Central memory CD8-positive, alpha-beta T cell (primary cell): ENCODE measurements at places on chromosomes 1 and 21.
A peak's percentile ranks its signal among the peaks of the same experiment; 100 is the strongest.

- H3K4me1 ChIP-seq: no peaks in the 10 kb centered on the region
- no peak overlapping the region for H3K4me3 ChIP-seq
- H3K27ac ChIP-seq: no peak overlapping the region
Observed at GRCh38 chr1:201561601-201562000, 22.7 kb downstream of the NAV1 start.

- H3K4me1 ChIP-seq: peaks cover 7% of the 10 kb centered on the region
- no peak for DNase-seq
- no peak overlapping the region for H3K4me3 ChIP-seq
- H3K27ac ChIP-seq: no peak overlapping the region
Observed at GRCh38 chr1:19272064-19272463, 16.5 kb downstream of the AKR7A3 start.

DNA sequence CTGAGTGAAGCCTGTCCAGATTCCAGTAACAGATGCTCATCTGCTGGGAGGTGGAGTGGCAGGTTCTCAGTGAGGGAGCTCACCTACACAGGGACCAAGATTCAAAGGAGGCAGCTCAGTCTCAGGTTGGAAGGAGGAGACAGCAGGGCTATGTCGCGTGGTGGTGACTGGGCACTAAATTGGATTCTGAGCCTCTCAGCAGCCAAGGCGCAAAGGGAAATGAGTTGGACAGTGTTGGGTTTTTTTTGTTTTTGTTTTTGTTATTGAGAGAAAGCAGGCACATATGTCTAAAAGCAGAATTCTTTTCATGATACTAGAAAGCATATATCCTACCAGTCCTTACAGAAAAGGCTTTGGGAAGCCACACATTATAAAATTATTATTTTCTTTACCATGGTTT, 26.2 kb downstream of the UMODL1 start:
- no peak for DNase-seq
- no peak overlapping the region for H3K4me3 ChIP-seq

GRCh38 chr1:31926252-31926651, 11.9 kb downstream of the PTP4A2 start:
- H3K36me3 ChIP-seq: peaks cover 15% of the 10 kb centered on the region
- DNase-seq: no peak
- H3K4me3 ChIP-seq: peak overlapping the region; percentile 67
- peaks cover 73% of the 10 kb centered on the region for H3K4me1 ChIP-seq

DNA sequence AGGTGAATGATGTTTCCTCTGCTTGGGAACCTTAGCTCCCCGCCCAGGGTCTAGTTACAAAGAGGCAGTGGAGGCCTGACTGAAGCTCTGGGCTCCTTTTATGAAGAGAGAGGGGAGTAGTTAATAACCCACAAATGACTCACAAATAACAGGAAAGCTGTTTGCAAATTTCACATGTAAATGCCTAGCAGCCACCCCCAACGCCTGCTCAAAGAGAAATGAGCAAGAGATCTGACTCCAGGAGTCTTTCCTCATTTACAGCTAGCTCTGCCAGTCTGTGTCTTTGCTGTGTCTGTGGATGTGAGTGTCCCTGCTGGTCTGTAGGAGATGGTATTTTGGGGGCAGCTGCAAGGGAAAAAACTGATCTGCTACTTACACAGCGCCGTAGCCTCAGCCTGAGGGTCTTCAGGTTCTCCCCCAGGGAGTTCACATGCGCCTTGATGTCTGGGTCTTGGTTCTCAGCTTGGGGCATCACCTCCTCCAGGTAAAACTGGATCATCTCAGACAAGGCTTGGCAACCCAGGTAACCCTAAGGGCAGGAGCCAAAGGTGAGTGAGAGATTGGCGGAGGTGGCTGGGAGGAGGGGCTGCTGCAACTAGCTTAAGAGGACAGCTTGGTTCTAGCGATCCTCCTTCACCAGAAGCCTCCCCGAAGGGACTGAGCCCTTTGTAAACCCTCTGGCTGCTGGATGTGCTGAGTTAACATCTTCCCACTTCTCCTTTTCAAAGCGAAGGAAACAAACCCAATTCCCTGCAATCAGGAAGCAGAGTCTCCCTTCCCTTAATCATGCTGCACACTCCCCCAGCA, at the start of gene IL19:
Gene IL19, plus strand, starts transcription at position 243 of the 807 bp plus-strand sequence. CDS start 65,890 bp downstream, outside the sequence.
- H3K27me3 ChIP-seq: no peaks in the 10 kb centered on the region
- H3K36me3 ChIP-seq: peaks cover 2% of the 10 kb centered on the region
- peaks cover 72% of the 10 kb centered on the region for H3K4me1 ChIP-seq
- peak within 1 kb of the TSS; percentile 47 for H3K4me3 ChIP-seq

GRCh38 chr1:207858806-207859205, 52.1 kb downstream of the CD34 start:
- H3K27me3 ChIP-seq: no peaks in the 10 kb centered on the region
- H3K36me3 ChIP-seq: peaks cover 28% of the 10 kb centered on the region
- peaks cover 60% of the 10 kb centered on the region for H3K4me1 ChIP-seq
- no peak for DNase-seq
